Stimulated activated CD4-positive, alpha-beta T cell treated with anti-CD3 and anti-CD28 coated beads, Interleukin-12 subunit alpha, Interleukin-12 subunit beta, amount 100 ng/mL, for 48 hours (primary cell): ENCODE measurements at places on chromosomes 3 and 15.

GRCh38 chr3:26381411-26381810 is 241.2 kb upstream of the LRRC3B start:
- DNase-seq: no peak

DNA sequence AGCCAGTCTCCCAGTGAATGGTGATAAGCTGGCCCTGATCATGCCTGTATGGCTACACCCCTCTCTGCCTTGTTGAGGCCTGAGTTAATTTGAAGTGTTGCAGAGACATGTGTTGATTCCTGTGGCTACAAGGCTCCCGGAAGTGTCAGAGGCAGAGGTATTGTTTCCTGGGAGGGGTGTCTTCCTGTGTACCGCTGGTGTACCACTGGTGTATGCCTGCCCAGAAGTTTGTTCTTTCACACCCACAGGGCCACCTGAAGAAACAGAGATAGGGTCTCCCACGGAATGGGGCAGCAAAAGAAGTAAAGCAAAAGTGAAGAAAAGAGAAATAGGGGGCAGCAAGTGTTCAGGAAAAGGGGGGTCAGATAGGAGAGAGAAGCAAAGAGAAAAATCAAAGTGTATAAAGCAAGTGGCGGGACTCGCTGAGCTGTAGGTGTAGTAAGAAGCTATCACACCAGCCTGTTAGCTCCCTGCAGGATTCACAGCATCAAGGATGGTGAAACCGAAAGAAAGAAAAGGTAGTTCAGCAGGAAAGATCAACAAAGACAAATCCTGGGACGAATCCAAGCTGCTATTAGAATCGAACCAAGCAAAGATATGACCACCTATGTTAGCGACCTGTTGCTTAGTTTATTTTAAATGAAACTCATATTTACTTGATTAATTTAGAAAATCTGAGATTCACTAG is 36.6 kb upstream of the CD47 start:
- peak; percentile 31 for DNase-seq

- DNase-seq: no peak
Observed at GRCh38 chr15:88906130-88906529, 7.0 kb downstream of the MFGE8 start.

GRCh38 chr15:35858707-35859106 is 312.7 kb upstream of the DPH6 start:
- no peak for DNase-seq
